ENCODE measurements at places on chromosomes 2 and 18. TPM values are rescaled to one million over a fixed set of nuclear protein-coding genes. Genes with fewer than 3 reads are reported as not detected.
A peak's percentile ranks its signal among the peaks of the same experiment; 100 is the strongest.

Gene POTEJ
- not detected for polyA plus RNA-seq

Gene KIAA2012
- polyA plus RNA-seq = not detected

Gene ABCB11
- not detected for polyA plus RNA-seq

Gene TSGA10
- 16.1 TPM for polyA plus RNA-seq

Gene PCARE
- not detected for polyA plus RNA-seq

Gene ITM2C
- polyA plus RNA-seq = 195 TPM

Gene SP5
- polyA plus RNA-seq = not detected

Gene LHCGR
- not detected for polyA plus RNA-seq

Gene TBR1
- polyA plus RNA-seq = not detected

Gene LCT
- polyA plus RNA-seq = 0.06 TPM

Gene GALNT5
- not detected for polyA plus RNA-seq

Gene TP53I3
- 47.6 TPM for polyA plus RNA-seq

Gene SATB2
- polyA plus RNA-seq = not detected

GRCh38 chr18:9249254-9249653, 85.3 kb upstream of the TWSG1 start:
- no peak for DNase-seq

- no peak for DNase-seq
Observed at GRCh38 chr2:28654663-28655320, 96.8 kb upstream of the PPP1CB start.

DNA sequence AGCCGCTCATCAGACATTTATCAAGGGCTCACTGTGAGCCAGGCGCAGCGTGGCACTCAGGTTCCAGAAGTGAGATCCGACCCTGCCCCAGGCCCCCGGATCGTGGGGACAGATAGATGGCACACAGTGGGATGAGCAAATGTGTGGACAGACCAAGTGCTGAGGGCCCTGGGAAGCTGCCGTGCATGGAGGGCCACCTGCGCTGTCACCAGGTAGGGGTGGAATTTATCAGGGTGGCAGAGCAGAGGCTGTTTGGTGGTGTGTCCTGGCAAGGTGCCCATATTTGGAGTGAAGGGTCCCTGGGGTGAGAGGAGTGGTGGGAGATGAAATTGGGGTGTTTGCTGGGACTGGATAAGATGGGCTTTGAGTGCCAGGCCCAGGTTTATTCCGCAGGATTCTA, 92.8 kb upstream of the HS6ST1 start:
- no peak for DNase-seq

DNA sequence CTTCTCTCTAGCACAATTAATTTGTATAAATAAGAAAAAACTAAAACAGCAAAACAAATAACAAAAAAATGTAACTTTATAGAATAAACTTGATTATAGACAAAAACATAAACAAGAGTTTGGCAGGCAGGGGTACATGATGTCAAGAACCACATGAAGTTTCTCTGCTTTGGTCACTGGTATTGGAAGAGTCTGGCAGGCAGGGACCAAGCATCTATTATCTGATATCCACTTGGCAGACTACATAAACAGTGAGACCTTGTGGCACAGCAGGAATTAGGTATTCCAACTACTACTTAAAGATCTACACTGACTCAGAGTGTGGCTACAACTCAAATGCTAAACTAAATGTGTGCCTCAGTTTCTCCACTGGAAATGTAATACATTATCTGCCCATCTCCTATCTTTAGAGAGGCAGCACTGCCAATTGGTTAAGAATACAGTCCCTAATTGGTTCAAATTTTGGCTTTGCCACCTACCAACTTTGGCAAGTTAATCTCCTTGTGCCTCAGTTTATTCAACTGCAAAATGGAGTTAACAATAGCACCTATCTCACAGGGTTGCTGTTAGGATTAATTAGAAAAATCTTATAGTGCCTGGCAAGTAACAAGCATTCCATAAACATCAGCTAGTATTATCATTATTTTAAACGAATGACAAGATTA, 2.7 kb downstream of the MAP4K3 start:
- no peak for DNase-seq

- DNase-seq = no peak
Observed at GRCh38 chr18:56443166-56443907, 195.1 kb downstream of the TXNL1 start.

GRCh38 chr2:36058953-36059352, 296.6 kb upstream of the CRIM1 start:
- DNase-seq = no peak

DNA sequence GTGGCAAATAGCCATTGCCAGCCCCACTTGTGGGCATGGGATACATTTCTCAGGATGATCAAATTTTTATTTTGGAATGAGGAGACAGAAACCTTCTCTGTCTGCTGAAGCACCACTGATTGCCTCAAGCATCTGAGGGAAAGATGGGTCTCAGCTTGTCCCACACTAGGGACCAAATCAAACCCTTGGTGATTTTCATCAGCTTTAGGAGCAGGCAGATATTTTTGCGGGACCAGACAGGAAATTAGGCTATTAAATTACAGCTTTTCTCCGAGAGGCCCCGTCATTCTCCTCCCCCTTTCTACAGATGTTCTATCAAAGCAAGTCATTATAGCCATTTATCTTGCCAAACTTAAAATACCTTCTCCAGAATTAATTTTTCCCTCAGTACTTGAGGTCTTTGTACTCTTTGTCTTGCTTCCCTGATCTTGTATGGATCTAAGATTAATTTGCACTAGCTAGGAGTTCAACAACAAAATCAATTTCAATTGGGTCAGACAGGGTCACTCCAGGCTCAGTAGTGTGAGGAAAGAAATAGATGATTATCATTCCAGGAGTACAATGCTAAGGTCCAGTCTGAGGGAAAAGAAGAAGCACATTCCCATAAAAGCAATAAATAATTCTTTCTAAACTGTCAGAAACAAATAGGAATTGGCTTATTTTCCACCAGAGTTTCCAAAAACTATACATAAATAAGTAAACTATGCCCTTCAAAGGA, 818.1 kb upstream of the SOX11 start:
- DNase-seq = no peak

DNA sequence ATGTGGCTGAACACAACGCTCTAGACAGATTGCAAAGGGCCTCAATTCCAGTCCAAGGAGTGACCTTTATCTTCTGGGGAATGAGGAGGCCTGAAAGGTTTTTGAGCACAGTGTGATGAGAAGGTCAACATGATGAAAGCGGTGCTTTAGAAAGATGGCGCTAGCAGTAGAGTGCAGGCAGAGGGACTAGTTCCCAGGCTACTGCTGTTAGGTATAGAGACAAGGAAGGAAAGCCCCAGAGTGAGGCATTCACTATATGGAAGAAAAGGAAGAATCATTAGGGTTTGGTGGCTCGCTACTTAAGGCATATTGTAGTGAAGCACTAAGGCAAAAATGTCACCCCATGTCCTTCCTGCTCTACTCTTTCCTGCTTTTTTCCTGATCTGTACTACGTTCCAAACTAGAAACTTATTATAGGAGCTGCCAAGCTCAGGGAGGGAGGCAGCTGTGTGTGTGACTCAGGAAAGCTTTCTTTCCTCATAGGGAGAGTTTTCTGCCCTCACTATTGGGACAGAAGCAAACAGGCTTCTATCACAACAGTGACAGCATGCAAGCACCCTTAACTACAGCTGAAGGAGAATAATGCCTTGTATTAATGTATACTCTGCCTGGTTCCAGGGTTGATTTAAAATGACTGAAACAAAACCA, 160.8 kb upstream of the CAVIN2 start:
- no peak for DNase-seq

DNA sequence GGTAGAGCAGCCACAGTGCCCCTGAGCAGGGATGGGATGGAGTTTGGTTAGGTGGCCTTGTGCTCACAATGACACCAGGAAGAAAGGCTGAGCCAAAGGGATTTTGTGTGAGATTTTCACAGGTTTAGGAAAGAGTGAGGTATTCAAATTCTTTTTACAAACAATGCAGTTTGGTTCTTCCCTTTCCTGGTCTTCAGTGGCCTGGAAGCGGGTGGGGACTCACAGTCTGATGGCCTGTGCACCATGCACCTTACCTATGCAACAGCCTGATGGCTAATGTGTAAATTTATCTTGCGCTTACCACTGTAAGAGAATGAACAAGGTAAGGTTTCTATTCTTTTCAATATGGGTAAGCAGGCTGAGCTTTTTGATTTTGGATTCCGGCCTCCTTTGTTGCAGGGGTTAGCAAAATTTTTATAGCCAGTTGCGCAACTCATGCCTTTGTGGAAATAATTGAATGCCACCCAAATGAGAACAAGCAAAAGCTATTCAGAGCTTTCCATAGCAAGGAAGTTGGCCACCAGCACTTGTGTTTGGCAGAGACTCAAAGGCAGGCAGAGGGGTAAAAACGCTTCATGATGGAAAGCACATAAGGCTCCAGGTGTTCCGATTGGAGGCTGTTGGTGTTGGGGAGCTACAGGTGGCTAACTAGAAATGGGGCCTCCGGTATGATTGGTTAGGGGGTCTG, 23.8 kb upstream of the IL1R2 start:
- DNase-seq = no peak

GRCh38 chr18:49168281-49168985, 217.7 kb upstream of the SMAD7 start:
- DNase-seq = no peak

DNA sequence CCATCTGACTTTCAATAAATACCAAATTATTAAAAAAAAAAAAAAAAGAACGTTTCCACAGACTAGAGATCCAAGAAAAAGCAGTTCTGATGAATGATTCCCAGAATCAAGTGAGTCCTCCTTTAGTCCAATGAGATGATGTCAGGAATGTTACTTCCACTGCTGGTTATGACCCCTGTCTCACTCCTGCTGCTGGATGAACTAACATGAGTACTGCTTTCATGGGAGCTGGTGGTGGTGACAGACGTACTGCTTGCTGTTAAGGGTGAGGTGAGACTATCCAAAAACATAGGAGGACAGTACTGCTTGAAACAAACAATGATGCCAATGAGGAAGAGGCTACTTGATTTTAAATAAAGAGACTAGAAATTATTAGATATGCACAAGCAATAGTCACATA, 55.5 kb upstream of the ST8SIA5 start:
- DNase-seq = no peak

DNA sequence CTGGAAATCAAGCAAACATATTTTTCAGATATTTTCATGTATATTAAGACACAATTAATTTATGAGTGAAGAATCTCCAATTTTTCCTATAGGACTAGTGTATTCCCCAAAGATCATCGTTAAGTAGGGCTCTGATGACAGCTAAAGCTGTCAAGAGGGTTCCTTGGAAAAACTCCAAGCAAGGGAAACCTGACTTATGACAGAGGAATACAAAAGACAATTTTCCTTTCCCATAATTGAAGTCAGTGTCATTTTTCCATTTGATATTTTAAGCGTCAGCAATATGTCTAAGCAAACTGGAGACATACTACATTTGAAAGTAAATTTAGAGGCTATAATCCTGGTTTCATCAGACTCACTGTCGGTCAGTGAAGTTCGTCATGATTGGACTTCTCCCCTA, 36.1 kb downstream of the RIT2 start:
- DNase-seq = no peak

GRCh38 chr18:9619056-9619455, 4.7 kb upstream of the PPP4R1 start:
- no peak for DNase-seq

DNA sequence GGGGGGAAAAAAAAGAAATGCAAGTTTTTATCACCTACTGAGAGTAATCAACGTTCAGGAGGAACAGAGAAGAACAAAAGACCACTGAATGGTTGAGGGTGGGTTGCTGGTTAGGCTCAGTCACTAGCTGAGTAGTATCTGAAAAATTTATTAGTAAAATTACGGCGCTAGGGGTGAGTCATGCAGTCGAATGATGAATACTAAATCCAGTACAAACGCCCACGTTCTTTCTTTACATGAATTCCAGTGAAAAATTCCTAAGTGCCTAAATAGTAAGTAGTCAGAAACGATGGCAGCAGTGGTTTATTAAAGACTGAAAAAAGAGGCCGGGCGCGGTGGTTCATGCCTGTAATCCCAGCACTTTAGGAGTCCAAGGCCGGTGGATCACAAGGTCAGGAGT, 52.0 kb downstream of the TEKT4 start:
- no peak for DNase-seq

- DNase-seq = no peak
Observed at GRCh38 chr2:208228476-208228875, 26.4 kb downstream of the IDH1 start.

- DNase-seq = no peak
Observed at GRCh38 chr2:234802071-234802844, 149.6 kb upstream of the SH3BP4 start.

GRCh38 chr2:165070076-165070475, 114.8 kb upstream of the SLC38A11 start:
- no peak for DNase-seq

DNA sequence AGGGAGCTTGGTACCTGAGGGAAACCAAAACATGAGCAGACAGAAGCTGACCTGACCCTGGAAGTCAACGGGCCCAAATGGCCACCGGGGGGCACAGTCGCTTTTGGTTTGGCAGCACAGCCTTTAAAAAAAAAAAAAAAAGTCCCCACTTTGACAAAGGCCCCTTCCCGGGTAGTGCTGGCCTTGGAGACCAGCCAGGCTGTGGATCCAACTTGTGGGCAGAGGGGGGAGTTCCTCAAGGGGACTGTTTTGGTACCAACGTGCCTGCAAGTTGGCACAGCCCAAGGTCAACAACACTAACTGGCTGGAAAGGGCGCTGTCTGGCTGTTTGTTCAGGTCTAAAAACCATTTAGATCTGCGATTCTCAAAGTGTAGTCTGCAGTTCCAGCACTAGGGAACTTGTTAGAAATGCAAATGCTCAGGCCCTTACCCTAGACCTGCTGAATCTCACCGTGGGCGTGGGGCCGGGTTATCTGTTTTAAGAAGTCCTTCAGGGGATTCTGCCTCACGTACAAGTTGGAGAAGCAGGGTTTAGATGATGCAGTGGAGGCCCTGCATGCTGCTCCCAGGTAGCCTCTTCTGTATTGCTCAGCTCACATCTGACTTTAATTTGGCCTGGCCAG, 83.0 kb downstream of the LPIN1 start:
- peak; percentile 51 for DNase-seq

GRCh38 chr2:46857871-46858701, 57.5 kb downstream of the MCFD2 start:
- DNase-seq = no peak

- DNase-seq = no peak
Observed at GRCh38 chr18:31738460-31739407, 21.9 kb downstream of the SLC25A52 start.

DNA sequence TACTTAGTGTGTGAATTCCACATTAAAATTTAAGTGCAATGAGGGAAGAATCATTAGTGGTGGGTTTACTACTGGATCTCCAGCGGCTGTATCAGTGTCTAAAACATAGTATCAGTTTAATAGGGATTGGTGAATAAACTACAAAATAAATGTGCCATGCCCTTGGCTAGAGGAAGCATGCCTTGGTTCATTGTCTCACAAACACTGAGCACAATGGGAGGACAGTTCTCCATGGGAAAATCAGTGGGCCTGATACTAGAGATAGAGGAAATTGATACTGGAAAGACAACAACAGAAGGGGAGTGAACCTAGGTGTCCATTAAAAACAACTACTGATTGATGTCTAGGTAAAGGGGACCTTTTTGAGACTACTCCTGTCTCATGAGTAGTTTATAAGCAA, 971.6 kb downstream of the SUCLG1 start:
- no peak for DNase-seq

DNA sequence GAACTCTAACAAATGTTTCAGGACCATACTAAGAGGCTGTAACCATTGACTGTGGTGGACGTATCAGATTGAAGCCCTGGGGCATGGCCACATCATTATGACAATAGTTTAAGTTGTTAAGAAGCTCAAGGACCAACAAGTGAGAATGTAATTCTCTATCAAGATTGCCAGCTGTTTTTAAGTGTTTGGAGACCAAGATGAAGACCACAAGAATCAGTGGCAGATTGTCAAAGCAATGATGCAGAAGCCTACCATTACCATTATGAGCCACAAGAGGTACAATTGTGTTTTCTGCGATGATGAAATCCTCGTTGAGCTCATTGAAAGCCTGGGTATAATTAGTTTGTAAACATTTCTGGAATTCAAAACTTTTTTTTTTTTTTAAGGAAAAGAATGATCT, 261.1 kb upstream of the ZEB2 start:
- no peak for DNase-seq

Data from GM12878 (cell line).